ENCODE measurements at places on chromosomes 5 and 9. TPM values are rescaled to one million over a fixed set of nuclear protein-coding genes. Genes with fewer than 3 reads are reported as not detected.

SLC25A48 gene
- total RNA-seq: not detected

RIMOC1 gene
- 6.7 TPM for total RNA-seq

FCHO2 gene
- 13.9 TPM for total RNA-seq

GPR151 gene
- total RNA-seq: not detected

FGF18 gene
- under 0.01 TPM for total RNA-seq

CSF2 gene
- not detected for total RNA-seq

PHF24 gene
- total RNA-seq: 0.16 TPM

FOXI1 gene
- not detected for total RNA-seq

IFNA21 gene
- not detected for total RNA-seq

C9 gene
- total RNA-seq: 0.16 TPM

SOX30 gene
- total RNA-seq: not detected

TENT4A gene
- total RNA-seq: 7.8 TPM

CDX1 gene
- total RNA-seq: not detected

SLC46A2 gene
- total RNA-seq: not detected

ADAMTS2 gene
- 36.8 TPM for total RNA-seq

HSPB3 gene
- total RNA-seq: not detected

PURA gene
- 18.4 TPM for total RNA-seq

GTF3C4 gene
- 9.3 TPM for total RNA-seq

SLC24A2 gene
- total RNA-seq: not detected

FREM1 gene
- total RNA-seq: 0.16 TPM

ORM1 gene
- total RNA-seq: not detected

GOLGA2 gene
- total RNA-seq: 110 TPM

PSAT1 gene
- 9.0 TPM for total RNA-seq

EQTN gene
- not detected for total RNA-seq

SNCAIP gene
- 0.16 TPM for total RNA-seq

FOXD4 gene
- total RNA-seq: 0.16 TPM

DEPDC1B gene
- total RNA-seq: 1.0 TPM

SIL1 gene
- 109 TPM for total RNA-seq

C7 gene
- total RNA-seq: 0.26 TPM

EPB41L4A gene
- total RNA-seq: 0.09 TPM

RIC1 gene
- total RNA-seq: 29.6 TPM

SLC34A1 gene
- total RNA-seq: not detected

C9orf78 gene
- total RNA-seq: 58.6 TPM

PDE6A gene
- total RNA-seq: not detected

EIF4E1B gene
- total RNA-seq: not detected

DDX46 gene
- 17.3 TPM for total RNA-seq

CATSPER3 gene
- total RNA-seq: 0.16 TPM

SLC34A3 gene
- not detected for total RNA-seq

CDH12 gene
- total RNA-seq: not detected

MYOZ3 gene
- 0.47 TPM for total RNA-seq

PLPPR1 gene
- not detected for total RNA-seq

SPINK13 gene
- not detected for total RNA-seq

IQGAP2 gene
- 2.1 TPM for total RNA-seq

OMD gene
- 0.95 TPM for total RNA-seq

CDH10 gene
- not detected for total RNA-seq

ADGRV1 gene
- 0.17 TPM for total RNA-seq

RECK gene
- total RNA-seq: 42.3 TPM

SGTB gene
- 4.6 TPM for total RNA-seq

NEK6 gene
- total RNA-seq: 91.1 TPM

PTPRD gene
- total RNA-seq: 13.1 TPM

RORB gene
- 2.0 TPM for total RNA-seq

ANKRD55 gene
- not detected for total RNA-seq

All from bronchial smooth muscle cell (primary cell).